ENCODE measurements at places on chromosomes 5 and 9. TPM values are rescaled to one million over a fixed set of nuclear protein-coding genes. Genes with fewer than 3 reads are reported as not detected.
A peak's percentile ranks its signal among the peaks of the same experiment; 100 is the strongest.

GRCh38 chr9:10032166-10032565, 580.6 kb downstream of the PTPRD start:
- no peak for DNase-seq

- DNase-seq = no peak
These were observed 147.1 kb downstream of the ENC1 start for GRCh38 chr5:74493411-74493810.

GRCh38 chr5:168679515-168679920, 100.3 kb upstream of the PANK3 start:
- peak; percentile 69 for DNase-seq

DNA sequence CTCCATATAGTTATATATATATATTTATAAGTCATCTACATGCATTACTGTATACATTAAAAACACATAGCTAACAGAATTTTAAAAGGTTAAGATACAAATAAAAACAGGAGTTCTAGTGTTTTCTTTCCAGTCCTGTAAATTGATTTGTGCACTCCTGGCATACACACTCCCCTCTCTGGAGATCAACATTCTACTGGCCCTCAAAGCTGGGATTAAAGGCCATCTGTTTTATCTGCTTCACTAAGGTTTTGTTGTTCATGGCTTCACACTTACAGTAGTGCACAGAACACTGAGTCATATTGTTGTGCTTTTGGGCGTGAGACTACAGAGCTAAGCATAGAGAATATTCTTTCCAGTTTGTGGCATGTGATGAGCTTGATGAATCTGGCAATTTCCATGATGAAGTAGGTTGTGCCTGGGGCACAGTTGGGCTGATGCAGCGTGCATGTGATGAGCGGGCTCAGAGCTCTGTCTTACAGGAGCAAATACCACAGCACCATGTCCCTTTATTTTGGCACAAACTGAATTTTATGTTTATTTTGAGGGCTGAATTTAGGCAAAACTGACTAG, 98.2 kb downstream of the TAF11L14 start:
- DNase-seq = no peak

DNA sequence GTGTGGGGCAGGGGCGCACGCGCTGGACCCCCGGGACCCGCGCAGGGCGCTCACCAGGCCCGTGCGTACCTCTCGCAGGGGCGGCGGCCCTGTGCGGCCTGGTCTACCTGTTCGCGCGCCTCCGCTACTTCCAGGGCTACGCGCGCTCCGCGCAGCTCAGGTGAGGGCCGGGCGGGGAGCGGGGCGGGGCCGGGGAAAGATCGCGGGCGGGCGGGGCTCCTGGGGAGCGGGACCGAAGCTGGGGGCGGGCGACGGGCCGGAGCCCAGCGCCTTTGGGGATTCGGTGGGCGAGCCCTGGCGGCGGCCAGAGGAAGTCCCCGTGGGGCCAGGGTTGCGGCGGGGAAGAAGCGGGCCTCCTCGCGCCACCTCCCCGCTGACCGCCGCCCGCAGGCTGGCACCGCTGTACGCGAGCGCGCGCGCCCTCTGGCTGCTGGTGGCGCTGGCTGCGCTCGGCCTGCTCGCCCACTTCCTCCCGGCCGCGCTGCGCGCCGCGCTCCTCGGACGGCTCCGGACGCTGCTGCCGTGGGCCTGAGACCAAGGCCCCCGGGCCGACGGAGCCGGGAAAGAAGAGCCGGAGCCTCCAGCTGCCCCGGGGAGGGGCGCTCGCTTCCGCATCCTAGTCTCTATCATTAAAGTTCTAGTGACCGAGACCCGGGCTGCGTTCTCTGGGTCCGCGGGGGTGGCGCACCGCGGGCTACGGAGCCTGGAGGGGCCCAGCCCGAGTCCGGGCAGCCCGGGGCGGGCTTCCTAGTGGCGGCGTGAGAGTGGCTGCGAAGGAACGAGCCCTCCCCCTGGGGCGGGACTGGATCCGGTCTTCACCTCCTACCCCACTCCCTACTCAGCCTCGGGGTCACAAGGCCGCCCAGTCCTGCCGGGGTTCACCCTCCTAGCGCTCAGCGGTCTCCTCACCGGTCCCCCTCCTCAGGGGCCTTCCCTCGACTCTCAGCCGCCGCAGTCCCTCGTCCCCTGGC, 2.4 kb downstream of the LTC4S start:
- no peak for DNase-seq

CARD9 gene
- 23.4 TPM for total RNA-seq

- DNase-seq = no peak
These were observed 286.0 kb downstream of the NR2F1-AS1 start for GRCh38 chr5:93294996-93295395.

DNA sequence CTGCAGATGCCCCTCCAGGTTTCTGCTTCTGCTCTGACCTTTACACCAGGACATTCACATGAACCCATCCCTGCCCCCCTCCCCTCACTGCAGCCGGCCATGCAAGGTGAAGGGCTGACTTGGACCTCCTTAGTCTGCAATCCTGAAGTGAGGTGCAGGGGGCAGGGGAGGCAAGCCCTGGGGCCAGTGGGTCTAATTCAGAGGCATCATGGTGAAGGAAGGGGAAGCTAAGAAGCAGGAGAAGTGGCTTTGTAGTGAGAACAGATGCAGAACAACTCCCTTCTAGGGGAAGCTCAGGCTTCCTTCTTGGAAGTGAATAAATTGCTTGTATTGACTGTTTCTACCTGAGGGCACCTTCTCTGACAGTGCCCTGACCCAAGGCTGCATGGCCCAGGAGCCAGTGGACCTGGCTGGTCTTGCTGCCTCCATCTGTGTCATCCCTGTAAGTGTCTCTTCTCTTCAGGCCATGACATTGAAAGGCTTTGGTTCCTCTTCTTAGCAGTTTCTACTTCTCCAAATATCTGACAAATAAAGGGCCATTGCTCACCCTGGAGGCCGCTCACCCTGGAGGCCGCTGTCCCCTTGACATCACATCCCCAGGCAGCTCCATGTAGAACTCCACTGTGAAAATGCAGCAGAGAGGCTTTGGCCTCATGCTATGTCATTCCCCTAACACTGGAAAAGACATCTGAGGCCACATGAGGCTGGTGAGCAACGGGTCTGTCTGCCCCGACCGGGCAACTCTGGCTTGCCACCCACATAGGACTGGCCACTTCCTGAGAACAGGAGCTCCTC, 55.3 kb downstream of the GADD45G start:
- DNase-seq = no peak

TOMM5 gene
- 49.0 TPM for total RNA-seq

DNA sequence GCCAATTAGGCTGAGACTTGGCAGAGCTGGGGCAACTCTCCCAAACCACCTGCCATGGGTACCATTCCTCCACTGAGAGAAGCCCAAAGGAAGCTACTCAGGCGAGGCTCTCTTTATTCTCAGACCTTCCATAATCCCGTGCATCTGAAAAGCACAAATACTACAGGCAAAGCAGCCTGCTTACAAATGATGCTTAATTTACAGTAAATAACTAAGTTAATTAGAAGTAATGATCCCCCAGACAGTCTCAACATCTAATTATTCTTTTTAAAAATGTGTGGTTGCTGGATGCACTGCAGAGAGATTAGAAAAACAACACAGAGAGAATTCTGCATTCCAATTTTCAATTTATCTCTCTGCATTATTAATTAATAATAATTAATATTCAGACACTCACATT, 53.1 kb downstream of the AK8 start:
- no peak for DNase-seq

DNA sequence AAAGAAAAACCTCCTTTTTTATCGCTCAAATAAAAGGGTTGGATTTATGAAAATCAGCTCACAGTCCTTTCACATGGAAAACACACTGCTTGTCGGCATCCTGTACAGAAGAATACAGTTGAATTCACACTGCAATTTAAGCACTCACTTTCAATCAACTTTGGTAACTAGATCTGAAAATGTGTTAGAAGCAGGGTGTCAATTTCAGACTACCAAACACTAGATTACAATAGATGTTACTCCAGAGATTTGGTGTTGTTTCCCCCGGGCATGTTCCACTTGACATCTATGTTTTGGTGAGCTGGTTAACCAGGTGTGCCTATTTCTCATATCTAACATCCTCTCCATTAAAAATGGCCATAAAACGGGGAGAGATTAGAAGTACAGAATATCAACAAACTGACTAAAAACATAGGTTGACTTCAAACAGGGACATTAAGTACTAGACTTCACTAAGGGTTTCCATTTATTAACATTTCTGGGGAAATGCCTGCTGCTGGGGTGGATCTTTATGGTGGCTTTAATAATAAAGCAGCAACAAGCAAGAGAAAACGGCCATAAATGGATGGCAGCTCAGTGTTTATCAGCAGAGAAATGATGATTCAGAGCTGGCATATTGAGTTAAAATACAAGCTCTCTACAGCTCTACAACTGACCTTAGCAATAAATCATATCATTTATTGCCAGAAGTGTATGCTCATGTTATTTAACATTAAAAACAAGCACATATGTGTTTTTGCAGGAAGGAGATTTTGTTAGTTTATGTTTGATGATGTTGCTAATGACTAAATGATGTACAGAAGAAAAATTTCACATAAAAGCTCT, 158.8 kb downstream of the SLF1 start:
- no peak for DNase-seq

LMX1B gene
- total RNA-seq = under 0.01 TPM

SERF1A gene
- 6.7 TPM for total RNA-seq

HAND1 gene
- not detected for total RNA-seq

GRCh38 chr5:79842006-79842881, 148.8 kb downstream of the MTX3 start:
- no peak for DNase-seq

GRCh38 chr9:40907657-40908624, 220.5 kb downstream of the FOXD4L6 start:
- no peak for DNase-seq

DNA sequence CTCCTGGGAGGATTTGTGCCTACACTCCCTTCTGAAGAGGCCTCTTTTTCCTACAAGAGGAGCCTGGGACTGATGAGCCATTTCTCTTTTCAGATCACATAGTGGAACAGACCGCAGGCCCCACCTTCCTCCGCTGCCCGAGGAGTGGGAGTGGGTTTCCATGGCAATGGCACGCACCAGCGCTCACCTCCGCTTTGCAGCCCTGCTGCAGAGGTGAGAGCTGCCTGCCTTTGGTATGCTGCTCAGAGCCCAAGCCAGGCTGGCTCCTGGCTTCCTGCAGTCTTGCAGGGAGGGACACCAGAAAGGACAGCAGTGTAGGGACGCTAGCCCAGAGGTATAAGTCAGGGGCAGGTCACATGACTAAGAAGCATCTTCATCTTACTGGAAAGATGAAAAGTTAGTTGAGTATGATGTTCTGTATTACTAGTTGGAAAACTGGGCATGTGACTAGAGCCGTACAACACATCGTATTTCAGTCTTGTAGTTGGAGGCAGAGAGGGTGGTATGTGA, 12.4 kb downstream of the PTTG1 start:
- no peak for DNase-seq

SPINK1 gene
- not detected for total RNA-seq

STPG3 gene
- total RNA-seq = 0.54 TPM

DNA sequence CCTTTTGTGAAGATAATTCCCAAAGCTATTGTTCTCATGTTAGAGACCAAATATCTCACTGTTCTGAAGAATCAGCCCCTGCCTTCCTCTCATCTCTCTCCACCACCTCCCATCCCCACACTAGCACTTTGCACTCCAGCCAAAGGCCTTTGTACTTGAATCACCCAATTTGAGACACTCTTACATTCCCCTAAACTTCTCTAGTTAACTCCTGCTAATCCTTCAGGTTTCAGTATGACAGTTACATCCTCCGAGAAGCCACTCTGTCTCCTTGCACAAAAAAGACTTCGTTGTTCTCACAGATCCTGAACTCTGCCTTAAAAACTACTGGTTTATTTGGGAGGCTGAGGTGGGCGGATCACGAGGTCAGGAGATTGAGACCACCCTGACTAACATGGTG, 227.5 kb downstream of the PIK3R1 start:
- no peak for DNase-seq

GOLGA1 gene
- total RNA-seq = 7.5 TPM

- no peak for DNase-seq
These were observed 39.8 kb upstream of the FBXL17 start for GRCh38 chr5:108421713-108422112.

IL33 gene
- total RNA-seq = not detected

MCIDAS gene
- total RNA-seq = not detected

- DNase-seq = no peak
These were observed 206.3 kb downstream of the GABBR2 start for GRCh38 chr9:98502311-98502975.

ZDHHC11B gene
- 1.6 TPM for total RNA-seq

ELOVL7 gene
- 8.1 TPM for total RNA-seq

ASS1 gene
- total RNA-seq = 0.27 TPM

MEIKIN gene
- not detected for total RNA-seq

PCDHGC4 gene
- total RNA-seq = 0.54 TPM

- DNase-seq = no peak
These were observed 111.4 kb upstream of the ARRDC3 start for GRCh38 chr5:91494447-91494996.

GRCh38 chr9:30757723-30758122, 1626.7 kb upstream of the ACO1 start:
- DNase-seq = no peak

GRCh38 chr5:165602529-165602928, 2097.1 kb downstream of the MAT2B start:
- DNase-seq = no peak

COL27A1 gene
- 0.27 TPM for total RNA-seq

- no peak for DNase-seq
These were observed 35.3 kb upstream of the HK3 start for GRCh38 chr5:176934309-176934930.

GRCh38 chr5:10018201-10019069, 231.3 kb downstream of the ATPSCKMT start:
- DNase-seq = no peak

GRCh38 chr5:55485073-55485472, 49.7 kb downstream of the PLPP1 start:
- no peak for DNase-seq

GRCh38 chr9:12775679-12776512, 1.1 kb downstream of the LURAP1L start:
- peak; percentile 57 for DNase-seq

DNA sequence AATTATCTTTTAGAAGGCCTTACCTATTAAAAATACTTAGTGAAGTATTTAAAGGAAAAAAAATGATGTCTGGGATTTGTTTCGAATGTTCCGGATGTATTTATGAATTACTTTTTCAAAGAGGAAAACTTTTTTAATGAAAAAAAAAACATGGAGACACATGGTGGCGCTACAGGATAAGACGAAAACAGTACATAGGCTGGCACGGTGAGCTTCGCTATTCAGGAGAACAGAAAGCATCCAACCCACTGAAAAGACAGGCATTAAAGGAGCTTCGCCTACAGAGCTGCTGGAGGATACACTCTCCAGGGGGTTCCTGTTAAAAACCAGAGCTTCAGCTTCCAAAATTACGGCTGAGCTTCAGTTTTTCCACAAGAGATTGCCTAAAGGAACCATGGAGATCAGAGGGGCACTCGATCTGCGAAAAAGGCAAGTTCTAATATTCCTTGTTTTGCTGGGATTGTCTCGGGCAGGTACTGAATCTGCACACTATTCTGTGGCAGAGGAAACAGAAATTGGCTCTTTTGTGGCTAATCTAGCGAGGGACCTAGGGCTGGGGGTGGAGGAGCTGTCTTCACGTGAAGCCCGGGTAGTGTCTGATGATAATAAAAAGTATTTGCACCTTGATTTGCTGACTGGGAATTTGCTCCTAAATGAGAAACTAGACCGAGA, at the start of gene PCDHB14:
Gene PCDHB14, plus strand, starts transcription at position 232 of the 672 bp plus-strand sequence. Its CDS starts 163 bp downstream, at position 395.
- DNase-seq = no peak

Measured in hematopoietic multipotent progenitor cell (in vitro differentiated cells).